Epithelial cell of proximal tubule (primary cell): ENCODE measurements at places on chromosomes 12 and 14. TPM values are rescaled to one million over a fixed set of nuclear protein-coding genes. Genes with fewer than 3 reads are reported as not detected.

DNA sequence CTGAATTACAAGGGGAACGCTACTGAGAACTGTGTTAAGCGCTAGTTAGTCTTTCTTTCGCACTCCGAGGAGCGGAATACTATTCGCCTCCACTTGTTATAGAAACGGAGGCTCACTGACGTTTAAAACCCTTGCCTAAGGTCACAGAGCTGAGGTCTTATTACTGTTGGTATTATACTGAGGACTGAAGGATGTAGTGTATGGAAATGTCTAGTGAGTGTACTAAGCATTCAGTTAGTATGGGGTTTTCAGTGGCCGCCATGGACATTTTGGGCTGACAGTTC, 826 bp downstream of the ACADS start:
- DNase-seq: no peak

DNA sequence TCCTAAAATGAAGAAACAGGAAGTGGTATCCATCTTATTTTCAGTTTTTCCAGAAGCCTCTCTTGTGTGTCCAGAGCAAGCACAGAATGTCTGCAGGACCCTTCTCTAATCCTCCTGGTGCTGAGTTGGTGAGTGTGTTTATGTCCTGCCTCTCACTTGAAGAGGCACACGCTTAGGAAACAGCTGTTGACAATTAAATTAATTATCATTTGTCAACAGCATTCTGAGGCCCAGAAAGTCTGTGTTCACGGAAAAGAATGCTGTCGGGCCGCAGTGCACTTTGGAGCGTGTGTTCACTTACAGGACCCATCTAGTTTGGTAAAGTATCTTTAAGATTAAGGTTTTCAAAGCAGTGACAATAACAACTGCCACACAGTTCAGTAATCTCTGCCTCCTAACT, 70.5 kb downstream of the LMNTD1 start:
- no peak for DNase-seq

DNA sequence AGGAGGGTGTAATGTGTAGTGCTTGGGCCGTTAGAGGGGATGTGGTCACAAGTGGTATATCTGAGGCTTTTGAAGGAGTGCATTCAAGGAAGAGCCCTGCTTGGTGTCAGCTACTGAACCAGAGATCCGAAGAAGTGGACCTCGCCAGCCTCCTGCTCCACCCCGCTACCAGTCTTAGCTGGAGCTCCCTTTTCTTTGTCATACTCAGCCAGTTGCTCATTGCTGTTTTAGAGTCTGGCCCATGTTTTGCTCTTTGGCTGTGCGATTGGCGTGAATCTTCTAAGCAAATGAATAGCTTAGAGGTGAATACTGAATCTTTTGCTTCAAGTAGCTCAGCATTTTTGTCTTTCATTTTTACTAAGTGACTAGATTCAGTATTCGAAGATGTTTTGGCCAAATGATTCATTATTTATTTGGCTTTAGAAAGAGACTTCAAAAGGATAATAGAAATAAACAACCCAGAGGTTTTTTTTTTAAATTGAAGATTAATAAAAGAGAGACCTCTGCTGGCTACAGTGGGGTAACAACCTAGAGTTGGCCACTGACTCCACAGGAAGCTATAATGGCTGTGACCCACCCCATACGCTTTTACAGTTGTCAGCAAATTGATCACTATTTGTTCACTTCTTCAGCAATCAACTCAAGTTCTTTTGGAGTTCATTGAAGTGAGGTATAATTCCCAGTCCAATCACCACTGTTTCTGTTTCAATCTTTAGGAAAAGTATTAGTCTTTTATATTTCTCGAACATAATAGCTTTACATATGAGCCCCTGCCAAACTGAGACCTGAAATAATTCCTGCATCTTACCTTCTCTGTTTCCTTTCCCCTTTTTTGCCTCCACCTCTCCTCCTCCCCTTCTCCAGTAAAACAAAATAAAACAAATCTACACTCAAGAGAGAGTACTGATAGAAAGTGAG, 19.9 kb downstream of the CDKN1B start:
- no peak for DNase-seq

DNA sequence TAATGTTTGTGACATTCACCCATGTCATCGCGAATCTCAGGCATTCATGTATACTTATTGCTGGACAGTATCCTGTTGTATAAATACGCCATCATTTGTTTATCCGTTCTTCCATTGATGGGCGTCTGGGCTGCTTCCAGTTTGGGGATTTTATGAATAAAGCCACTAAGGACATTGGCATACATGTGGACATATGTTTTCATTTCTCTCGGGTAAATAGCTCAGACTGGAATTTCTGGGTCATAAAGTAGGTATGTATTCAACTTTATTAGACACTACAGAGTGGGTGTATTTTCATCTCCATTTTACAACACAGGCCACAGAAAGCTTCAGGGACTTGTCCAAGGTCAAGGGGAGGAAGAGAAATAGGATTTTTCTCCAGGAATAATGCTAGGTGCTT, 48.9 kb downstream of the HRK start:
- no peak for DNase-seq

Gene TMTC1
- 0.40 and 0.43 TPM in 2 replicates for total RNA-seq

Gene RIPK3
- 6.4 and 7.6 TPM in 2 replicates for total RNA-seq

DNA sequence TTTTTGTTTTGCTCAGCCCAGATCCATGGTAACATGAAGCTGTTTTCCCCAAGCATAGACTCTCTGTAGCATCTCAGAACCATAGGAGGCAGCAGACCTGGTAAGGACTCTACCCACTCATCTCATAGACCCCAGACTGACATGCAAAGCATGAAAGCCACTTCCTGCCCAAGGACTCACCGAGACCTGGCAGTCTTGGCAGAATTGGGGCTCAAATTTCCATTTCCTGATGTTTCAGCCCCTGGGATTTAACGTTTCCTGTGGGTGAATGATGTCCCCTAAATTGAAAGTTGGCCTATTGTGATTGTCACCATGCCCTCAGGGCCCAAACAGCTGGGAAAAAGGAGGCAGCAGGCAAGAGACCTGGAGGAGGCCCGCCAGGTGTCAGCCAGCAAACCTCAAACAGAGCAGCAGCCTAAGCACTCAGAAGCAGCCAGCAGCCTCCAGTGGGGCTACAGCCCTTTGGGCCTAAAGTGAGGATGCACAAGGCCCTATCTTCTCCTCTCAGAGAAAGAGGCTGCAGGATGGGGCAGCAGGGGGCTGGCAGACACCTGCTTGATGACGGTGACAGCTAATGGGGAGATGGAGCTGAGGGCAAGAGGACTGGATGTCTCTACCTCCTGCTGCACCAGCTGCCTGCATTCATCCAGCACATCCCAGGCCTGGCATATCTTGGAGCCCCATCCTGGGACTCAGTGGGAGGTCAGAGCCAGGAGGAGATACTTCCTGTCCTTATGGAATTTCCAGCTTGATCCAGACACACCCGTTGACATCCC, 8.5 kb downstream of the KRT85 start:
- DNase-seq: no peak

DNA sequence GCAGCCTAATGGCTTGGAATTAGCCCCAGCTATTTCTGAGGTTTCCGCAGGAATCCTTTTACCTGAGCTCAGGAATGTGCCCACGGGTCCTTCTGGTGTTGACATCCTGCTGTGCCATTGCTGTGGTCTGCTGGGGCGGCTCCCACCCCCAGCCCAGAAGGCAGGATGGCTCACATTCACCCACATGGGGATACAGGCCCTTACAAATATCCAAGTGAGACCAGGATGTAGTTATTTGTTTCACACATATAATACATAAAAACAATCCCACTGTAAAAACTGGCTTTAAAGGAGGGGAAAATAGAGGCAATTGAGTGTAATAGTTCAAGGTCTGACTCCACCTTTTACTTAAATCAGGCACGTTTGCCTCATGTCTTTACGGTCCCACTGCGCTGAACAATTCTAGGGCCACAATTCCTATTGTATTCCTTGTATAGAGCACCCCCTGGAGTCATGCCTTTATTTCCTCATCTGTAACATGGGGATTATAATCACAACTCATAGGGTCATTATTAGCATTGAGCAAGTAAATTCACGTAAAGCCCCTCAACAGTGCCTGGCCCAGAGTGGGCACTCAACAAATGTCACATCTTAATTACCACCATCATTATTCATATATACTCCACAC, 57.2 kb upstream of the FICD start:
- no peak for DNase-seq

GRCh38 chr14:91078095-91078737, 17.8 kb upstream of the RPS6KA5 start:
- no peak for DNase-seq

- DNase-seq: no peak
Measured at GRCh38 chr12:52073531-52074381, 4.0 kb downstream of the ATG101 start.

Gene TMEM119
- total RNA-seq: 0.06 TPM in 1 of 2 replicates, not detected in the other

GRCh38 chr12:51391283-51392123, at the start of gene GALNT6:
Gene GALNT6 (minus strand): TSS chr12:51391406. CDS start chr12:51379781, 11,625 bp downstream.
- DNase-seq: no peak

DNA sequence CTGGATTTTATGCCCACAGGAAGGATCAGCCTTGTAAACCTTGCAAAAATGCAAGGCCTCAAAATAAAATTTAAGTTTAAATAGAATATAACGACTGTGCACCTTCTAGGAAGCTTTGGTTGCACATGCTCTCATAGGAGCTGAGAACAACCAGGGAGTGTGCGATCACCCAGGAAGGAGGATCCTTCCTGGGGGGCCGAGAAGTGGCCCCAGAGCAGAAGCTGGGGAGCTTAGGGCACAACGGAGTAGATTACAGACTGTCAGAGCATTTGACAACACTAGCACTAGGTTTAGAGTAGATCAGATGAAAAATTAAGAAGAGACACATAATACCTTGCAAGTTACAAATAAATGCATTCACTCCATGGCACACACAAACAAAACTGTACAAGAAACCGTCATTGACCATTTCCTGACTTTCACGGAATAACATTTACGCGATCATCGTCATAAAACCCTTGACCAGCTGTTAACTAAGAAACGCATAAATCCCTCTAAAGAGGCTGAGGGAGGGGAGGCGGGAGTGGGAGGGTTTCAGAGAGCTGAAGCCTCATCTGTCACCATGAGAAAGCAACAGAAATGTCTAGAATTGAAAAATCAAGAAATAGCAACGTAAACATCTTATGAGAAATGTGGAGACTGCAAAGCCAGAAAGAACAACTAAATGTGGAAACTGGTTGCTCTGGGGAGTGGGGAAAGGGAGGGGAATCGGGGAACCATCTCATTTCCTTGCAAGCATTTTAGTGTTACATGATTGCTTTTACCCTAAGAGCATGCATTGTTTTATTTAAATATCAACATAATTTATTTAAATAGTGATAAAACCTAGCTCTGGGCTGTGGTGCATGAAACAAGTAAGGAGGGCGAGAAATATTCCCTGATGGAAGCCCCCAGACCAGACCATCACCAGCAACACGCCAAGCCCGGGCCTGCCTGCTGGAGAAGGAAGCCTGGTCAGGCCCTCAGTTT, 13.1 kb upstream of the CCDC85C start:
- DNase-seq: no peak

DNA sequence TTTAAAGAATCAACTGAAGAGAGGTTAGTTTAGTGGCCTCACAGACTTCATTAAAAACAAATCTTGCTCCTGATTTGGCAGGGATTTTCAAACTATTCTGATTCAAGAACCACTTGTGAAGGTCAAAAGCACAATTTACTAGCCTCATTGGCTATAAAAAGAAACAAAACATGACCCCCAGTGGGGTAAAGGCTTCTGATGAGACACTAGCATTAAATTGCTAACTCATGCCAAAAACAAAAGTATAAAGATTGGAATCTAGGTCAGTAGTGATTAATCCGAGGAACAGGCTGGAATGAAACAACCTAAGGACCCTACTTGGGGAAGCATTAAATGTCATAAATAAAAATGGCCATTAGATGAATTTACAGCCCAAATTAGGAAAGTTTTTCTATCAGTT, 312.3 kb downstream of the PAWR start:
- no peak for DNase-seq

Gene OAS1
- 2.2 and 6.3 TPM in 2 replicates for total RNA-seq

GRCh38 chr12:101439236-101439635, 31.7 kb upstream of the ARL1 start:
- DNase-seq: no peak

Gene PTHLH
- total RNA-seq: 0.81 and 1.1 TPM in 2 replicates

Gene PRB2
- not detected in 2 replicates for total RNA-seq

Gene ACYP1
- total RNA-seq: 25.9 and 66.1 TPM in 2 replicates

DNA sequence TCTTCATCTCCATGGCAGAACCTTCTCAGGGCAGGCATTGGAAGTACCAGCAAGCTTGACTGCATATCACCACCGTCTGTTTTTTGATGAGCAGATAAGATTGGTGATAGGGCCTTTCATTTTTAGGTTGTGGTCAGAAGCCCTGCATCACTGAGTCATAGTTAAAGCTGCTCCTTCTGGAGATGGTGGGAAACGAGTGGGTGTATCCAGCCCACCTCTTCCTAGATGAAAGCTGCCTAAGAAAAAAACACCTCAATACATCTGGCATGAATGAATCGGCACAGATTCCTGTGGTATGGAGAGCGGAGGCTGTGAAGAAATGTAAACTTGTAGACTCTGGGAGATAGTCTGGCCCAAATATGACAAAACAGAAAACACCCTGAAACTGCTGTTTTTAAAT, 248.7 kb upstream of the EGLN3 start:
- DNase-seq: no peak

GRCh38 chr12:12107678-12108077, 36.9 kb downstream of the BCL2L14 start:
- no peak for DNase-seq

Gene SLC25A47
- not detected in 2 replicates for total RNA-seq

DNA sequence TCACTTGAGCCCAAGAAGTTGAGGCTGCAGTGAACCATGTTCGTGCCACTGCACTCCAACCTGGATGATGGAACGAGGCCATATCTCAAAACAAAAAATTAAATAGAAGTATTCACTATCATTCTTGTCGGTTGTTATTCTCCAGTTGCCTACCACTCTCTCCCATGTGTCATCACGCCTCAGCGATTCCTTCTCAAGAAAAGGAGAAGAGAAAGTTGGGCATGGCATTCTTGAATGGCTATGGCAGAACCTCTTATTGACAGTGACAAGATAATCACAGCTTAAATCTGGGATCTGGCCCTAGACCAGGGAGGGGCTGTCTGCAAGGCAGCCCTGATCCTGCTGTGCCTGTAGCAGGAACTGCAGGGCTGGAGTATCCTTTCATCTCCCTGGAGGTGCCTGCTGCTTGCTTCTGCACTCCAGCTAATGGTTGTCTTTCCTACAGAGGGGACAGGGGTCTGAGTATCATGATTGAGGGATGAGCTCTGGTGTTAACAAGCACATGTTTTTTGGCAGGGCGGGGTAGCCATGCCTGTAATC, 12.8 kb upstream of the MLEC start:
- no peak for DNase-seq

GRCh38 chr14:79044894-79045624, 874.9 kb downstream of the NRXN3 start:
- peak; percentile 88 for DNase-seq

- DNase-seq: no peak
Measured at GRCh38 chr14:70392676-70393075, 24.2 kb downstream of the SYNJ2BP start.

DNA sequence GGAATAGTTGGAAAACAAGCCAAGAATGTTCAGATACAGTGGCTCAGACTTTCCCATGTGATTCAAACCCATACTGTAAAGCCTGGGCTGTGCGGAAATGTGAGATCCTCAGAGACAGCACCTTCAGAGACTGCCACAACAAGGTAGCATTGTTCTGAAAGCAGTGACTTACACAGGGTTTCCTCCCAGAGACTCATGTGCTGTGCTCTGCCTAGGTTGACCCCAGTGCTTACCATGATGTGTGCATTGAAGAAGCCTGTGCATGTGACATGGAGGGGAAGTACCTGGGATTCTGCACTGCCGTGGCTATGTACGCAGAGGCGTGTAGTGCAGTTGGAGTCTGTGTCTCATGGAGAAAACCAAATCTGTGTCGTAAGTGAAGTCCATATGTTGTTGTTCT, 219.4 kb downstream of the LRRK2 start:
- DNase-seq: no peak

Gene DIO2
- total RNA-seq: 0.07 TPM in 1 of 2 replicates, not detected in the other

Gene TMEM30B
- 3.1 and 4.8 TPM in 2 replicates for total RNA-seq
